ENCODE measurements at places on chromosomes 6 and 20. TPM values are rescaled to one million over a fixed set of nuclear protein-coding genes. Genes with fewer than 3 reads are reported as not detected.

GRCh38 chr6:143264986-143265764, 185.3 kb downstream of the ADAT2 start:
- no peak overlapping the region for H3K4me3 ChIP-seq
- H3K36me3 ChIP-seq: no peaks in the 10 kb centered on the region
- DNase-seq: no peak
- H3K27ac ChIP-seq: no peak overlapping the region

GRCh38 chr6:14936861-14937260, 309.0 kb upstream of the JARID2 start:
- no peak overlapping the region for H3K27ac ChIP-seq
- H3K4me1 ChIP-seq: no peaks in the 10 kb centered on the region

Gene LRP11
- 27.8 TPM for total RNA-seq

DNA sequence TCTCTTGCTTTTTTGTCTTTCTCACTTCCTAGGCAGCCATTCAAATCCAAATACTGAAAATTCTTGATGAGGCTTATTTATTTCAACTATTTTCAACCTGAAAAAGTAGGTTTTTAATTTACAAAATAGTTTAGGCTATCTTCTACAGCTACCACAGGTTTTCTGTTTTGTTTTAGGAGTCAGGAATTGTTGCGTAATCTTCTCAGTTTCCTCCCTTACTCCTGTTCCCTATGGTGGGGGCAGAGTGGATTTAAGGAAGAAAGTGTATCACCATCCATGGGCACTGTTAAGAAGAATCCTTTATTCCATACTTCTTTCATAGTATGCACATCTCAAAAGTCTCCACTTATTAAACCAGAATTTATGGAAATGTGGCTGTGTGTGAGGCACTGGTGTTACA, 182.4 kb downstream of the KHDC1L start:
- H3K4me3 ChIP-seq: no peak overlapping the region
- peaks cover 30% of the 10 kb centered on the region for H3K27me3 ChIP-seq
- no peak overlapping the region for H3K27ac ChIP-seq
- no peak for DNase-seq

Gene MDFI
- 35.5 TPM for total RNA-seq

Gene IL20RA
- total RNA-seq: 1.1 TPM

- no peak overlapping the region for H3K27ac ChIP-seq
- H3K36me3 ChIP-seq: no peaks in the 10 kb centered on the region
- H3K27me3 ChIP-seq: no peaks in the 10 kb centered on the region
- no peak overlapping the region for H3K4me3 ChIP-seq
- DNase-seq: peak; percentile 10
These were observed 134.9 kb downstream of the KLHL32 start for GRCh38 chr6:97059473-97059872.

- no peak overlapping the region for H3K27ac ChIP-seq
- no peak for DNase-seq
- no peaks in the 10 kb centered on the region for H3K4me1 ChIP-seq
- H3K36me3 ChIP-seq: no peaks in the 10 kb centered on the region
- H3K4me3 ChIP-seq: no peak overlapping the region
These were observed 3.5 kb downstream of the DEFB126 start for GRCh38 chr20:145877-146276.

Gene FITM2
- 5.2 TPM for total RNA-seq

Gene SLC22A3
- total RNA-seq: 0.07 TPM

DNA sequence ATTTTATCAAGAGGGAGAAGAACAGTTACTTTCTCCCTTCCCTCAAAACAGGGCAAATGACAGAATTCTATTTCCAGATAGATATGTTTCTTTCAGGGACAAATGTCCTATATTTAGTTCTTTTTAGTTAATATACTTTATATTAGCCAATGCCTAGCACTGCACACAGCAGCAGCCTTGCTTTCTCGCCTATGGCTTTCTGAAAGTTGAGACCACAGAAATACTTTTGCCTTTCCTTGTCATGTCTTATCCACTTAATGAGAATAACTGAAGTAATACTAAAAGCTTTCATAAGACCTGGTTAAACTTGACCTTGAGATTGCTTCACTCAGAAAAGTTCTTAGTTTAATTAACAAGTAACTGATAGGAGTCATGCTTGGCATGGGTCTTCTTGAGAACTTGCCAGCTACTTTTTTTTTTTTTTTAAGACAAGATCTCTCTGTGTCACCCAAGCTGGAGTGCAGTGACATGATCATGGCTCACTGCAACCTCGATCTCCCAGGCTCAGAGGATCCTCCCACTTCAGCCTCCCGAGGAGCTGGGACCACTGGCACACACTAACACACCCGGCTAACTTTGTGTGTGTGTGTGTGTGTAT, 159.3 kb downstream of the CDKAL1 start:
- no peak for DNase-seq
- peaks cover 9% of the 10 kb centered on the region for H3K4me1 ChIP-seq
- no peaks in the 10 kb centered on the region for H3K27me3 ChIP-seq
- H3K27ac ChIP-seq: no peak overlapping the region

Gene MEI4
- not detected for total RNA-seq

DNA sequence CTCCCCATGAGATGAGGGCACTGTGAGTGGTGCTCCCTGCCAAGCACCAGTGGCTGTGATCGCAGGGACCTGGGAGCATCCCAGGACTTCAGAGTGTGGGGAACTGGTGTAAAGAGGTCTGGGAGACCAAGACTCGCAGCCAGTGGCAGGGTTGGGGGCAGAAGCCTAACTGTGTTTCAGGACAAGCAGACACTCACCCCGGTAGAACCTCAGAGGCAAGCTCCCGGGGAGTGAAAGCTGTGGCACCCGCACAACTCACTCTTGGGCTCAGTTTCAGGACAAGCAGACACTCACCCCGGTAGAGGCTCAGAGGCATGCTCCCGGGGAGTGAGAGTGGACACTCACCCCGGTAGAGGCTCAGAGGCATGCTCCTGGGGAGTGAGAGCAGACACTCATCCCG, 112.8 kb downstream of the ASXL1 start:
- no peak overlapping the region for H3K4me3 ChIP-seq
- no peak for DNase-seq
- no peak overlapping the region for H3K27ac ChIP-seq
- peaks cover 8% of the 10 kb centered on the region for H3K4me1 ChIP-seq
- H3K36me3 ChIP-seq: no peaks in the 10 kb centered on the region
- no peaks in the 10 kb centered on the region for H3K27me3 ChIP-seq

- peaks cover 48% of the 10 kb centered on the region for H3K4me1 ChIP-seq
- no peaks in the 10 kb centered on the region for H3K27me3 ChIP-seq
- H3K4me3 ChIP-seq: peak within 1 kb of the TSS; percentile 89
- peak; percentile 80 for DNase-seq
These were observed at the start of gene ZKSCAN3 for GRCh38 chr6:28349892-28350737. ZKSCAN3 (plus strand) TSS chr6:28349947; CDS start chr6:28359587, 9,640 bp downstream.

Gene SAMD3
- 7.5 TPM for total RNA-seq

GRCh38 chr6:14743474-14744211, 502.2 kb upstream of the JARID2 start:
- peak overlapping the region; percentile 33 for H3K4me3 ChIP-seq
- peaks cover 18% of the 10 kb centered on the region for H3K4me1 ChIP-seq
- peak overlapping the region; percentile 94 for H3K27ac ChIP-seq

- DNase-seq: no peak
- H3K27ac ChIP-seq: no peak overlapping the region
- no peak overlapping the region for H3K4me3 ChIP-seq
- no peaks in the 10 kb centered on the region for H3K4me1 ChIP-seq
- peaks cover 27% of the 10 kb centered on the region for H3K36me3 ChIP-seq
These were observed 58.9 kb downstream of the MYH7B start for GRCh38 chr20:35014537-35014936.

DNA sequence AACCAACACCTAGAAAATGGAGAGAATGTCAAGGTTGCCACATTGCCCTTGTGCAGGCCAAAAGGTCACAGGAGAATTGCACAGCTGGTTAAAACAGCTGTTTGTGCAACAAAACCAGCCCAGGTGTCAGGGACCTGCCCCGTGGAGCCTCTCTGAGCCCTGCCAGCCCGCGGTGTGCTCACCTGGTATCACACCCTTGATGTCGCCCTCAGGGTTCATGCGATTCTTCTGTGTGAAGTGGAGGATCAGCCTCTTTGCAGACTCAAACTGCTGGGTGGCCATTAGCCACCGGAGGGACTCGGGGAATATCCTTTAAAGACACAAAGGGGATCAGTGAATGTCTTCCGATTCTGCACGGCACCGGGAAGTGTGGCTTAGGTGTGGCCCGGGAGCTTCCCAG, 39.2 kb downstream of the PSMG4 start:
- H3K4me3 ChIP-seq: no peak overlapping the region
- H3K27me3 ChIP-seq: no peaks in the 10 kb centered on the region
- DNase-seq: no peak

DNA sequence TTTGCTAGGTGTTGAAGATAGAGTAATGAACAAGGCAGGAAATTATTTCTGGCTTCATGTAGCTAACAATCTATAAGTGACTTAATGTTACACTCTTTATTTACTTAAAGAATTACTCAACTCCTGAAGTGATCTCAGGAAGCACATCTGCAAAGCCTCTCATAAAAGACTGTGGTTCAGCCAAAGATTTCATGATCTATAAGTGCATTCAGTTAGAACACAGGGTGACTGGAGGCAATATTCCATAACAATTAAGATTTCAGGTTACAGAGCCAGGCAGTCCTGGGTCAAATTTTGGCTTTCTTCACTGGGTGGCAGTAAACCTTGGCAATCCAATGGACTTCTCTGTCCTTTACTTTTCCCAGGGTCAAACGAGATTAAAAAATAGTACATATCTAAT, 204.0 kb downstream of the TPBG start:
- no peak for DNase-seq
- no peaks in the 10 kb centered on the region for H3K4me1 ChIP-seq
- no peak overlapping the region for H3K4me3 ChIP-seq

Gene ADGRF4
- not detected for total RNA-seq

Gene OPRM1
- not detected for total RNA-seq

Gene ACTL10
- 0.22 TPM for total RNA-seq

GRCh38 chr20:31821427-31821826, 2.3 kb downstream of the MYLK2 start:
- H3K4me3 ChIP-seq: no peak overlapping the region
- no peaks in the 10 kb centered on the region for H3K27me3 ChIP-seq
- no peaks in the 10 kb centered on the region for H3K36me3 ChIP-seq
- no peak for DNase-seq

DNA sequence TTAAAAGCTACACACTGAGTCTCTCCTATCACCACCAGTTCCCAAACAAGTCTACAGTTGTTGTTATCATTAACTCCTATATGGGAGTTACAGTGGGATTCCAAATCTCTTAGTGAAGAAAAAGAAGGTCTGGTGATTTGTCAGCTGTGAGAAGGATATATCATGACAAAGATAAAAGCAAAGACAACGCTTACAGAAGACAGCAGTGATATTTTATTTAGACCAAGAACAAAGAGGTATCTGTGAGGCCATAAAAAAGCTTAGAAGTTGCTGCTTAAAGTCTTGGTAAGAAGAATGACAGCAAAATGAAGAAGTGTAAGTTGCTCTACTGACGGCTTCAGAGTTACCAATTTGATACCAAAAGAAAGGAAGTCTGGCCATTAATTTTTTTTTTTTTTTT, 47.2 kb downstream of the CHD6 start:
- H3K27me3 ChIP-seq: no peaks in the 10 kb centered on the region
- H3K4me1 ChIP-seq: no peaks in the 10 kb centered on the region
- H3K36me3 ChIP-seq: no peaks in the 10 kb centered on the region
- no peak for DNase-seq

DNA sequence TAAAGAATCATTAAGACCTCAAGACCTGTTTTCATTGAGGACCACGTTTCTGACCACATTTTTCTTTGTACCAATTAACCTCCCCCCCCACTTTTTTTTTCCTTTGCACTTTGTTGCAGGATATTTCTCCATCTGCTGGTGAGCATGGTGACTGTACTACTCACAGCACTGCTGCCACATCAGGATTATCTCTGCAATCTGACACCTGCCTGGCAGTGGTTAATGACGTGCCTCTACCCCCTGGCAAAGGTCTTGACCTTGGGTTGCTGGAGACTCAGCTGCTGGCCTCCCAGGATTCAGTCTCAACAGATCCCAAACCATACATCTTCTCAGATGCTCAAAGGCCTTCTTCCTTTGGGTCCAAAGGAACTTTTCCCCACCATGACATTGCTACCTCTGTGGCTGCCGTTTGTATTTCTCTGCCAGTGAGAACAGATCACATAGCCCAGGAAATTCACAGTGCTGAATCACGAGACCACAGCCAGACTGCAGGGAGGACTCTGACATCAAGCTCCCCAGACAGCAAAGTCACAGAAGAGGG, 46.6 kb upstream of the EDN3 start:
- no peak overlapping the region for H3K27ac ChIP-seq
- no peak for DNase-seq
- H3K36me3 ChIP-seq: no peaks in the 10 kb centered on the region
- H3K4me3 ChIP-seq: no peak overlapping the region
- H3K4me1 ChIP-seq: no peaks in the 10 kb centered on the region
- peaks cover 66% of the 10 kb centered on the region for H3K27me3 ChIP-seq

Gene TFAP2D
- not detected for total RNA-seq

Gene FGD2
- 0.10 TPM for total RNA-seq

GRCh38 chr6:10595731-10596664, 74.8 kb downstream of the GCNT2 start:
- H3K4me1 ChIP-seq: peaks cover 4% of the 10 kb centered on the region
- no peak for DNase-seq
- no peak overlapping the region for H3K4me3 ChIP-seq
- H3K36me3 ChIP-seq: no peaks in the 10 kb centered on the region
- H3K27ac ChIP-seq: no peak overlapping the region

DNA sequence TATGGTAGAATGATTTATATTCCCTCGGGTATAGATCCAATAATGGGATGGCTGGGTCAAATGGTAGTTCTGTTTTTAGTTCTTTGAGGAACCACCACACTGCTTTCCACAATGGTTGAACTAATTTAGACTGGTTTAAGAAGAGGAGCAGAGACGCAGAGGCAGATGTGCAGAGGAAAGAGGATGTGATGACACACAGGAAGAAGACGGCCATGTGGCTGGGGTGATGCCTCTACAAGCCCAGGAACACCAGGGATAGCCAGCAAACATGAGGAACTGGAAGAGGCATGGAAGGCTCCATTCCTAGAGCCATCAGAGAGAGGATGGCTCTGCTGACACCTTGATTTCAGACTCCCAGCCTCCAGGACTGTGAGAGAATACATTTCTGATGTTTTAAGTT, 218.3 kb upstream of the DTNBP1 start:
- no peak for DNase-seq
- no peaks in the 10 kb centered on the region for H3K27me3 ChIP-seq
- no peaks in the 10 kb centered on the region for H3K36me3 ChIP-seq
- no peak overlapping the region for H3K4me3 ChIP-seq
- no peaks in the 10 kb centered on the region for H3K4me1 ChIP-seq

Gene STMND1
- total RNA-seq: not detected

GRCh38 chr6:26249707-26249956, 115.4 kb upstream of the BTN3A2 start:
- no peaks in the 10 kb centered on the region for H3K4me1 ChIP-seq
- no peak overlapping the region for H3K4me3 ChIP-seq
- no peaks in the 10 kb centered on the region for H3K27me3 ChIP-seq
- no peak for DNase-seq
- H3K27ac ChIP-seq: no peak overlapping the region

Gene GUCA1A
- not detected for total RNA-seq

Gene OR2B6
- 0.25 TPM for total RNA-seq

- H3K4me3 ChIP-seq: no peak overlapping the region
- H3K4me1 ChIP-seq: no peaks in the 10 kb centered on the region
- peaks cover 41% of the 10 kb centered on the region for H3K27me3 ChIP-seq
- H3K27ac ChIP-seq: no peak overlapping the region
- no peaks in the 10 kb centered on the region for H3K36me3 ChIP-seq
- DNase-seq: no peak
These were observed 151.4 kb downstream of the ID4 start for GRCh38 chr6:19988555-19988954.

Gene TAAR8
- total RNA-seq: not detected

GRCh38 chr6:17269840-17270239, 11.3 kb upstream of the RBM24 start:
- H3K4me3 ChIP-seq: no peak overlapping the region
- peaks cover 3% of the 10 kb centered on the region for H3K4me1 ChIP-seq
- no peaks in the 10 kb centered on the region for H3K27me3 ChIP-seq
- no peak overlapping the region for H3K27ac ChIP-seq

Gene NPEPL1
- total RNA-seq: 16.6 TPM
